T1000 (cell line): ENCODE measurements at places on chromosomes 3 and 15.
A peak's percentile ranks its signal among the peaks of the same experiment; 100 is the strongest.

DNA sequence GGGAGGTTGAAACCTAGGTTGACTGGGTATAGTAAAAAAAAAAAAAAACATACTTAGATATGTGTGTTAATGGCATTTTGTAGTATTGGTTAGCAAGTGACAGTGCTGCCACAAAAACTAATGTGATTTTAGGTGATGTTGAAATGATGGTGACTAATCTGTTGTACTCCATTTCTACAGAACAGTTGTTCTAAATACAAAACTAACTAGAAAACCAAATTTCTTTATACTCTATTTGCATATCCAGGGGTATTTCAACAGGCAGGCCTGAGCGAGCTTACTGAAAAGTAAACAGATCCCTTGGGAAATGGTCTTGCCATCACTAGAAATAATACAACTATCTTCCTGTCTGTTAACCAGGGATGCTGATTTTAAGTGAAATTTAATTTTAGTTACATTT, 20.5 kb downstream of the TSC22D2 start:
- DNase-seq = no peak

DNA sequence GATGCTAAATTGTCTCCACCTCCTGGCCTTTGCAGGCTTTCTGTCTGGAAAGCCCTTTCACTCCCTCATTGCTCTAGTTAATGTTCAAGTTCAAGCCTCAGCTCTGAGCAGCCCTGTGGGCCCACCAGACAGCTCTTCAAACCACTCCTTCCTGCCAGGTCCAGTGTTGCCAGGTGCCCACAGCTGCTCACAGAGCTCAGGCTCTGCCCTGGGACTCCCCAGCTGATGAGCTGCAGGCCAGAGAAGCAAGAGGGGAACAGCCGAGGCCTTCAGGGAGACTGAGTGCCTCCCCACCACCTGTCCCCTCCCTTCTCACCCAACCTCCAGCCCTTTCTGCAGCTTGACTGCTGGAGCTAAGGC, 1.3 kb upstream of the ZBTB47 start:
- no peak for DNase-seq

DNA sequence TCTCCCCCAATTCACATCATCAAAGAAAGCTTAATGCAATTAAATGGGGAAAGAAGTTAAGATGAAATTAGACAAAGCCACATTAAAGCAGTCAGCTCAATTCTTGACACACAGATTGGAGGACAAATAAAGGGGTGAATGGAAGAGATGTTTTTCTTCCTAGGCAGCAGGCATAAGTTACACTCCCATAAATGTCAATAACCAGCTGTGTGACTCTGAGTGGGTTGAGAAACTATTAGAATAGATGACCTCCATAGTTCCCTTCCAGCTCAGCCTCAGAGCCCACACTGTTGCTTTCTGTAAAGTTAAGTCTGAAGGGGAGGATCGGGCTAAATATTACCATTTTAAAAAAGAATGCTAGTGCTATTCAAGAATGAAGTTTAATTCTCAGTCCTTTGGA, 71.0 kb downstream of the THBS1 start:
- DNase-seq = no peak

GRCh38 chr3:157127831-157128767, 31.8 kb downstream of the CCNL1 start:
- DNase-seq = peak; percentile 88

DNA sequence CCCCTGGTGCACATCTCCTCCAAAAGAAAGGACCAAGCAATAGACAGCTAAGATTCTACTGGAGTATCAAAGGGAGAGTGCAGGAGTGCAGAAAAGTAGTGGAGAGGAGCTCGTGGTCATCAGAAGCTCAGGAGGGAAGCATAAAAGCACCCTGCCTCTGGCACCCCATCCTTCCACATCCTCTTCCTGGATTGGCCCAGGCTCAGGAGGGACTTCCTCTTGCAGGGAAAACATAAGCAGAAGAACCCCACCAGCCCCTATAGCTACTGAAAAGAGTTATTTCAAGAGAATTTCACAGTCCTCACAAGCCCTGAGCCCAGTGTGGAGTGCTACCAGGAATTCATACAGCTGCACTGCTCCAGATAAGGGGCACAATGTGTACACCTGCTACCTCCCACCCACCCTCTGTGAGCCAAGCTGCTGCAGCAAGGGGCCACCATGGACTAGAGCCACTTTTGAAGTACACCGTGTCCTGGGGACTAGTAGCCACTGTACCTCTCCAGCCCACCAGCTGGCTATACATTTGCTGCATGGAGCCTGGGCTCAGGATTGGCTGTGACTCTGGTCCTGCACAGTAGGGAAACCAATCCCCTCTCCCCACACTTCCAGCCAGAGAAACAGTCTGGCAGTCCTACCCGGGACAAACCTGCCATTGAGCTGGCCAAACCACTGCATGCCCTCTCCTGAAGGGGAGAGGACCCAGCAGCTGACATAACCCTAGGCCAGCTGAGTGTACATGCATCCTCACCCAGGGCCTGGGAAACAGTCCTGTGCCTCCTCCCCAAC, 43.0 kb downstream of the CD200R1 start:
- no peak for DNase-seq

DNA sequence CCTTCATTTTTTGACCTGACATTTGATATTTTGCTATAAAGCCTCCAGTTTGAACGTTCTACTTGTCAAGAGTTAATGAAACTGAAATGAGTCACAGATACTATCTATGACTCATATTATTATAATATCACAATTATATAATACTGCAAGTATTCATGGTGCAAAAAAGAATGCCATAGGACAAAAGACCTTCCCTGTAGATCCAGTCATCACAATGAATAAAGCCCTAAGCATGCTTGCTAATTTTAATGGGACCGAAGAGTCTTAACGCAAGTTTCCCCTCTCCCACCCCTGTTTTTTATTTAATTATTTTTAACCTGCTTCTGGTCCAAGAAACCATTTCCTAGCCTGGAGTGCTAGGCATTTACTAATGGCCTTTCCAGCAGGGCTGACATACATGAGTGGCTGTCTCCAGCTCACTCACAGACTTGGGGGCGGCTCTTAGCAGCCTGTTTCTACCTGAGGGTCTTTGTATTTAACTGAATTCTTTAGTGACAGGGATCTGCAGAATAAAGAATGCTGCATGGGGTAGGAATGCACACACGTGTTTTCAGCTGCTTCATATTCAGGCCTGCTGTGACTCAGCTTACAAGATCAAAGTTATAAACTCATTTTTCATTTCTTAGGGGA, 61.2 kb downstream of the THBS1 start:
- no peak for DNase-seq

DNA sequence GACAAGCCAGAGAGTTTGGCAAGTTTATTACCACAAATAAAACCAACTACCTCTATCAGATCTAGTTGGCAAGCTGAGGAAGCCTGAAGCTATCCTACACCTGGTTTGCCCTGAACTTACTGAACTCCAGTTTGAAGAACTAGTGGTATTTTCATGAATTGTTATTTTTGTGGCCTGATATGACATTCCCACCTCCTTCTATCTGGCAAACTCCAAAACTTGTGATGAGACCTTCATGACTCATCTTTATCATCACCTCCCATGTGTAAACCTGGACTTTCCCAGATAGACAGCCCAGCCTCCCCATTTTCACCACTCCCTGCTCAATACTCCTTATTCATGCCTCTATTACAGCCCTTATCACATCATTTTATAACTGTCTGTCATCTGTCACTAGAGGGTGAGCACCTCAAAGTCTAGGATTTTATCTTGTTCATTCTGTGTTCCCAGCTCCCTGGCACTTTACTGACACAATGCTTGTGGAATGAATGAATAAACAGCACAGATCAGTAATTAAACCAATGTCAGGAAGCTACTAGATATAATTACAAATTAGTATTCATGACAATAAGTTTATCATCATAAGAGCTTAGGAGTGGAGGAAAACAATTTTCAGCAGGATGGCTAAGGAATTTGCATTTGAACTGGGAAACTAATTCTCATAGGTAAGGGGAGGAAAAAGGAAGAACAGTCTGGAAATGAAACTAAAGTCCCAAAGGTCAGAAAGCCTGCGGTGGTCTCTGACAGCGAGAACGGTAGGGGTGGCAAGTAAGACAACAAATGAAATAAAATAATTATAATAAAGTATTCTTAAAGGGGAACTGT, 13.2 kb upstream of the TRANK1 start:
- DNase-seq = no peak

DNA sequence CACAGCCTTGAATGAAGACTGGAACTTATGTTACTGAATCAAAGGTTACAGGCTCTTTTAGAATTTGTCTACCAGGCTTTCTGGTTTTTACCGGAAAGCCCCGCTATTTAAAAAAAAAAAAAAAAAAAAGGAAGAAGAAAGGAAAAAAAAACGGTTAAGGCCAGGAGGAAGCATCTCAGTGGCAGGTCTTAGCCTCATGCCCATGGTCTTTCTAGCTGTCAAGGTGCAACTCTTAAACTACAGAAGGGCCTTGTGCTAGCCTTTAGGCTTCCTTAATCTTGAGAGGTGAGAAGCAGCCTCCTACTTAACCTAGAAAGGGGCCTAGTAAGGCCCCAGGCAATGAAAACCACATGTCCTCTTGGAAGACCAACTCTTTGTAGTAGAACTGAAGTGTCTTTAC, 77.5 kb downstream of the TBC1D5 start:
- DNase-seq = no peak

DNA sequence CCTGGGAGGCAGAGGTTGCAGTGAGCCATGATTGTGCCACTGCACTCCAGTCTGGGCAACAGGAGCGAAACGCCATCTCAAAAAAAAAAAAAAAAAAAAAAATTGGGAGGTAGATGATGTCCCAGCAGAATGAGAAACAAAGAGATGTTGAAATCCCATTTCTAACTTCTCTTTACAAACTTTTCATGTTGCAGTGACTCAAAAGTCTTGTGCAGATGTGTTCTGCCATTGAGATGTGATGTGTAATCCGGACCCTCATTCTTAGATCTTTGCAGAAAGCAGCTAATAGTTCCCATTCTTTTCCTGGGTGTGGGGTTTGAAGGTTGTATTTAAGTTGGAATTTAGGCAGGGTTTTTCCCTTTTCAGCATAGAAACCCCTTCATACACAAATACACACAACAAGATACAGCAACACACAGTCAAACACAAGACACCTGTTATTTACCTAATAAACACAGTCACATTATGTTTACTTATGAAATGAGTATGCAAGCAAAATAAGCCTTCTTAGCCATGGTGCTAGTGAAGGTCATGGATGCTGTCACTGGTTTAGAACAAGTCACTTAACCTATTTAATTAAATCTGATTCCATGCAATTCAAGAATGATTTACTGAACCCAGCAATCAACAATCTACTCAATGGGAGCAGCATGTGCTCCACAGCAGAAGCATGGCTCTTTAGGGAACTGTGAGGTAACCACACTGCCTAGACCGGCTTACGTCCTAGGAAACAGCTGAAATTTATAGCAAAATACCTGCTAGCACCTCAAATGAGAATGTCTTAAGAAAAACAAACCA, 14.9 kb downstream of the SIAH2 start:
- no peak for DNase-seq

DNA sequence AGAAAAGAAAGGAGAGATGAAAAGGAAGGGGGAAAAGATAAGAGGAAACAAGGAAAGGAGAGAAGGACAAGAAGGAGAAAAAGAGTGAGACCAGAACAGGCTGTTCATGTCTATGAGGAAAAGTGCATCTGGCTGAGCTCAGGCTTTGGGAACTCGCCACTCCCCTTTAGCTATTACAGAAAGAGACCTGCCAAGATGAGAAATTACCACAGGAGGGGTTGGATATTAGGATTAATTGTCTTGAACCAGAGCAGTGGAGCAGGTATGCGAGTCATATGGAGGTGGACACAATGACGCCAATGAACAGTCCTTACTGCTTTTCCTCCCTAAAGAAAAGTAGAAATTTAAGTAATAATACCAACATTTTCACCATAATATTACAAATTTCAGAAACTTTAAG, 577.0 kb upstream of the ARRDC4 start:
- no peak for DNase-seq

- DNase-seq = no peak
Observed at GRCh38 chr3:88131695-88132094, 18.1 kb upstream of the C3orf38 start.

- DNase-seq = no peak
Observed at GRCh38 chr3:102353805-102354204, 81.0 kb upstream of the ZPLD1 start.

- DNase-seq = peak; percentile 29
Observed at GRCh38 chr3:9912294-9912935, 4.5 kb upstream of the IL17RC start.

DNA sequence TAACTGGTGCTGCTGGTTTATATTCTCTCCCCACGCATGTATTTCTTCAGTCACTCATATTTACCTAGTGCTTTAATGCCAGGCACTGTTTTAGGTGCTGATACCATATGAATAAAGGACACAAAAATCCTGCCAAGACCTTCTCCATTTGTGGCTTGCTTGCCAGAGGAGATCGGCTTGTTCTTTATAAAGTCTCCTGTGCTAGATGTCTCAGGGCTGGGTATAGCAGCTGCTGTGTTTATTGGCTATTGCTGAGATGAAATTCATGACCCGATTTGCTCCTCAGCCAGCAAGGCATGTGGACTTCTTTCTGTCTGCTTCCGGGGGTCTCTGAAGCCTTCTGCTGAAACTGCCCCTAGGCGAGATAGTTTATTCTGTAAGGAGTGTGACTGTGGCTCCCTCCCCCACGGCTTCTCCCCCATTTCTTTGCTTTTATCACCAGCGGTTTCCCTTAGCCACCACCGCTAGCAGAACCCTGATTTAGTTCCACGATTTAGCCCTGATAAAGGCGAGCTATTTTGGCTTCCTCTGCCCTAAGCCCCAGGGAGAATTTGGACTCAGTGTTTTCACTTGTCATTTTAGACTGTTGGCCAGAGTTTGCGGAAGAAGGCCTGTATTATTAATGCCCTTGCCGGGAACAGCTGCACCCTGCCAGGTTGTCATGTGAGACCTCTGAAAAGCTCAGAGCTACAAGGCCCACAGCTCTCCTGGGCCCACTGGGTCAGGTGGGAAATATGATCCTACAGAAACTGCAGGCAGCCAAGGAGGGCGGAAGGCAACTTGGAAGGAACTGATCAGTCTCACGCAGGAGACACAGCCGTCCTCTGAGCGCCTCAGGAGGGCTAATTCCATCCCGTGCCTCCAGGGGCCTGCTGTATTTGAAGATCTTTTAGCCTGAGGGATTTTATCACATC, 46.8 kb downstream of the ST6GAL1 start:
- no peak for DNase-seq

DNA sequence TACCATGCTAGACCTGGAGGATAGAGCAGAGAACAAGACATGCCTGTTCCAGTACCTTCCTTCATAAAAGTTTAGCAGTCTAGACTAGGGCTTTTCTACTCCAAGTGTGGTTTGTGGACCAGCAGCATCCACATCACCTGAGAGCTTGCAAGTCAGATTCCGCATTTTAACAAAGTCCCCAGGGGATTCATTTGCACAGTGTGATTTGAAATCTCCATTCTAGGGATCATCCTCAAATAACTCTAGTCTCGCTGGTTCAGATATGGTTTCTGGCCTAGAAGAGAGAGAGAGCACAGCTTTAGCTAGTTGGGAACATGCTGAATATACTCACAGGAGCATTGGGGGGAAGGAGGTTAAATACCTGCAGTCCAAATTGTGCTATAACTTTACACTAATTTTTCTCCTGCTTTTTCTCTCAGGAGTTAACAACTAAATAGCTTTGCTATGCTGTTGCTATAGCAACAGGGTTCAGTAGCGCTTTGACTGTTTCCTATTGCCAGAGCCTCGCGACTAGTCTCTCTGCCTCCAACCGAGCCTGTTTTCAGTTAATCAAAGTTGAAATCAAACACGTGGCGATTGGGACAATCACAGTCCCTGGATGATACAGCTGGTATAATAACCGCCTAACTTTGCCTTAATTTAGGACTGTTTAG, 64.0 kb upstream of the RASGRF1 start:
- DNase-seq = no peak
